ENCODE measurements at places on chromosomes 3 and 15.

DNA sequence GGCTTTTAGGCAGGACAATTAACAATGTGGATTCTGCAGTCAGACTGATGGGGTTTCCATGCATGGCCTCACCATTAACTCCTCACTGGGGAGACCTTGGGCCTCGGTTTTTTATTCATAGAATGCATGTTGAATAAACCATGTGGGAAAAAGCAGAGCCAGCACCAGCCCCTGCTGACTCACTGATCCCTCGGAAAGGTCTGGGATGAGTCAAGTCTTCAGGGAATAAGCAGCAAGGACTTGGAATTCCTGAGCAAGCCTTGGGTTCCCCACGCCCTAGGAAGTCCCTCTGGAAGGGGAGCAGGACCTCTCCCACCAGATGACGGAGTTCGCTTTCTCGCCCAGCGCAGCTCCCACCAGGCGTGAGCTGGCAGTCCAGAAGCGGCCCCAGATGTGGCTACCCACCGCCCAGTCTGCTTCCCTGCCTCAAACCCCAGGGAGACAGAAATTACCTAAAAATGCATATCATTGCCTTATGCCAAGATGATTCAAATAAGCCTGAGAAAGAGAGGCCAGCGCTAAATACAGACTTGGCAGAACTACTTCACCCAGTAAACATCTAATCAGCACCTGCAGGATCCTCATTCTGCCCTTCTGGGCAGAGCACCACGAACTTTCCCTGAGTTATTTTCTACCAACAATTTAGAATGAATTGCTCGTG is 45.4 kb downstream of the BTD start:
- no peak for DNase-seq

- DNase-seq = peak; percentile 81
Measured at GRCh38 chr15:89362203-89363101, 27.8 kb upstream of the POLG start.

- DNase-seq = peak; percentile 34
Measured at GRCh38 chr3:153026026-153026425, 136.0 kb upstream of the RAP2B start.

GRCh38 chr3:66602237-66602636 is 101.4 kb upstream of the LRIG1 start:
- DNase-seq = no peak

DNA sequence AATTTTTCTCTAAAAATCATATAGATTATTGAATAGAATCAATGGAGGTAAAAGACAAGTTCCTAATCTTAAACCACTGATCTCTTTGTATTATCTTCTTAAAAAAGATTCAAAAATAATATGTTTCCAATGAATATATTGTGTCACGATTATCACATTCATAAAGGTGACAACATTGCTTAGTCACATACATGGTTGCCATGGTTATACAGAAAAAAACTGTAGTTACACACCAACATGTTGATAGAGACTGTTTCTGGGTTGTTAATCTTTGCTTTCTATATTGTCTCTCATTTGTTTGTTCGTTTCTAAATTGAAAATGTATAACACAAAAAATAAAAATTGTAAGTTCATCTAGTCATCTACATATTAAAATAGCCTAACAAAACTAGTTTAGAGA is 376.0 kb upstream of the ALCAM start:
- no peak for DNase-seq

- no peak for DNase-seq
Measured at GRCh38 chr3:43531835-43532234, 90.0 kb downstream of the ANO10 start.

DNA sequence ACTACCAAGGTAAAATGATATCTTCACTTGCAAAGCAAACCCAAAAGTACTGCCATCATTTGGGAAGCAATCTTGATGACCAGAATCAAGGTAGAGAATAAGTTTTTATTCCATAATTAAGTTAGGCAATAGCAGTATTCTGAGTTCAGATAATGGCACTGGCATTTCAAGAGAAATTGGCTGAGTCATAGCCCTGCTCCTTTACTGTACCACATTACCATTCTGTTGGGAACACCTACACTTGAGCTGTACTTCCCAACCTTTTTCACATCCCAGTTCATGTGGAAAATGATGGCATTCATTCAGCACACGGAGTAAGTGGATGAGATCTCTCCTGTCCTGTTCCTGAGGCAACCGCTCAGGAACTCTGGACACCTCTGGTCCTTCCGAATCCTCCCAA is 311.6 kb upstream of the TPRG1 start:
- no peak for DNase-seq

DNA sequence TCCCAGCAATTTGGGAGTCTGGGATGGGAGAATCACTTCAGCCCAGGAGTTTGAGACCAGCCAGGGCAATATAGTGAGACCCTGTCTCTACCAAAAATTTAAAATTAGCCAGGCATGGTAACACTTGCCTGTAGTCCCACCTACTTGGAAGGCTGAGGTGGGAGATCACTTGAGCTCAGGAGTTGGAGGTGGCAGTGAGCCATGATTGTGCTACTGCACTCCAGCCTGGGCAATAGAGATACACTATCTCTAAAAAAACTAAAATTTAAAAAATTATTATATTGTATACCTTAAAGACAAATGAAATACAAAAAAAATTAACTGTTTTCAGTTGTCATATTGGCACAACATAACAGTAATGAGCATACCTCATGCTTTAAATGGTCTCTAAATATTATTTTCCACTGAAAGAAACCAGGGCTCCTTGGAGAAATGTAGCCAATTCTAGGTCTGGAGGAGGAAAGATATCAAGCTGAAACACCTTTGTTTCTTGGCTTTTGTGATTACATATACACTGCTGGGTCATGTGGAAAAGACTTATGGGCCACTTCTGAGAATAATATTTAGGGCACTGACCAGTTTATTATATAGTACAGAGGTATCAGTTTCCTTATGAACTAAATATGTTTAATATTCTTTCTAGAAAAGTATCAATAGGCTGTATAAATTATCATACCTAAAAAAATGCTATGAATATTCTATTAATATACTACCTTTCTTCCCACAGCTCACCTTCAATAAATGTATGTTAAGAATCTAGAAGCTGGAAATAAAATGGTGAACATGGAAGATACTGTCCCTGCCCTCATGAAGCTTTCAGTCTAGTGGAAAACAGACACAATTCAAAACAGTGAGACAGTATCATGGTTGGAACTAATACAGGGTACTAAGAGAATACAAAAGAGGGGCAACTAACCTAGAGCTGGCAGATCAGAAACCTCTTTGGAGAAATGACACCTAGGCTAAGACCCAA is 119.5 kb downstream of the TMCC1 start:
- DNase-seq = no peak

GRCh38 chr3:38655708-38656300 is 6.3 kb upstream of the SCN5A start:
- peak; percentile 56 for DNase-seq

DNA sequence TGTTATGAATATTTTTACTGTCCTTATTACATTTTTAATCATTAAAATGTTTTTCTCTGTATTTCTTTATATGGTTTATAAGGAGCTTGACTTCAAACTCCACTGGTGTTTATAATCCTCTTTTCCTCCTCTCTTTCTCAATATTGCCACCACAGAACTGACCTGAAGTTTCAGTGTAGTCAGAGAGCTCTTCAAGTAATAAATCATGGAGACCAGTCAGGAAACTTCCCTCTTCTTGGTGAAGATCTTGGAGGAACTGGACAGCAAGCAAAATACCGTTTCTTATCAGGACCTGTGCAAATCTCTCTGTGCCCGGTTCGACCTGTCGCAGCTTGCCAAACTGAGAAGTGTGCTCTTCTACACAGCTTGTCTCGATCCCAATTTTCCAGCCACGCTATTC is 23.8 kb downstream of the MINAR1 start:
- no peak for DNase-seq

GRCh38 chr3:40313975-40314860 is 4.7 kb downstream of the EIF1B start:
- peak; percentile 47 for DNase-seq

DNA sequence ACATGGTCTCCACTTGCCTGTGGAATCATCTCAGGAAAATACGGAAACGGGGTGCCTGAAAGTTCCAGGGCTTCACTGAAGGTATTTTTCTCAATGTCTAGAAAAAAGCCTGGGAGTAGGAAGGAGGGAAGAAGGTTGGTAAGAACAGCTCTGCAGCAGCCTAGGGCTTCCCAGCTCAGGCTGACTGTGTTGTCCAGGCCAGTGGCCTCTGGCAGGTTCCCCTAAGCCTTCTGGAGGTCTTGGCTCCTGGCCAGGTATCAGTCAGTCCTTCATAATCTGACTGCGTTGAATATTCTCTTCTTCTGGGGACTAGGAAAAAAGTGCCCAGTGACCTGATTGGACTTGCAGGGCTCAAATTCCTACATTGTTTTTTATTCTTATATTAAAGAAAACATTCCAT is 38.6 kb downstream of the SSR3 start:
- DNase-seq = no peak

DNA sequence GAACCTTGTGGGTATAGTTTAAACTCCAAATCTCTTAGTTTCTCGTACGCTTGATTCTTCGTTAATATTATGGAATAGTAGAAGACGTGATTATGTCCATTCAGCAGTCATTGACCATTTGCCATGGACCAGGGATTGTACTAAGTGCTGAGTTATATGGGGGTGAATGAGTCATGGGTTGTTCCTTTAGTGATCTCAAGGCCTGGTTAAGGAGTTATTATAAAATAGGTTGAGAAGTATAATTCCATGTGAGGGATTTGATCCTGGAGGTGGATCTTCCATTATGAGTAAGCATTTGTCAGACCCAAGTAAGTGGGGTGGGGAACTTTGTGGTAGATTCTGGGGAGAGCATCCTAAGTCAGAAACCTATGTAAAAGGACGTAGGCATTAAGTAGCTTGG is 15.4 kb downstream of the NR2C2 start:
- DNase-seq = no peak

DNA sequence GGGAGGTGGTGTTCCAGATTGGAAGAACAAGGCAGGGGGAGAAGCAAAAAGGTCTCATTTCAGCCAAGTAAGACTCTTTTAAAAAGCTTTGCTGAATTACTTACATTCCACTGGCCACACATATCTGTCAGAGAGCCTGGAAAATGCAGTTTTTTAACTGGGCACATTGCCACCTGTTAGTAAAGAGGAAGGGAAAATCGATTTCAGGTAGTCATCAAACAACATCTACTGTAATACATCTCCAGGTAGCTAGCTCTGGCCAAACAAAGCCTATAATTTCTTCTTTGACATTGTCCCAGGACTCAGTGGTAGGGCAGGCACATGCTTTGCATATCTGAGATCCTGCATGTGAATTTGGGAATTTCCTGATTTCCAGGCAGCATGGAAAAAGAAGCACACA is 480.7 kb upstream of the SUCLG2 start:
- no peak for DNase-seq

DNA sequence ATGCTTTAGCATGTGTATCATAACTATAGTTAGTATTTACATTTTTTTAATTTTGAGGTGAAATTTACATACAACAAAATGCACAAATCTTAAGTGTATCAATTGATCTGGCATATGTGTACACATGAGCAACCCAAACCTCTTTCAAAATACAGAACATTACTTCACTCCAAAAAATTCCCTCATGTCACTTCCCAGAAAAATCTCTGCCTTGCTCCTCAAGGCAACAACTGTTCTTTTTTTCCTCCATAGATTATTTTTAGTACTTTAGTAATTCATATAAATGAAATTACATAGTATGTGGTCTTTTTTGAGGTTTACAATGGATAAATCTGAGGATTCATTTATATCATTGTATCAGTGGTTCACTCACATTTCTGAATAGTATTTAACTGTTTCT is 84.9 kb downstream of the TRIM42 start:
- no peak for DNase-seq

DNA sequence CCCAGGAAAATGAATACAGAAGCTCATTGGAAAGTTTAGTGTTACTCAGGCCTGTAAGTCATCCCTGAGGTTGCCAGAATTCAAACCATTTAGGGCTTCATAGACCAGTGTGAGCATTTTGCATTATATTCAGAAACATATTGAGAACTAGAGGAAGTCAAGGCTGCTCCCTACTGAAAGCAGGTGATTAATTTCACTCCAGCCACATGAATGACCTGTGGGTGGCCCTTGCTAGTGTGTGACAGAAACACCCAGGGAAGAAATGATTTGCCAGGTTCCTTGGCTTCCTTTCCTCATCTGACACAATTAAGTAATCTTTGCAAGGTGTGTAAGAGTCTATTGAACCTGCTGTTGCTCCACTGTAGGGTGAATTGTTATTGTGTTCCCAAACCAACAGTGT is 61.8 kb downstream of the GAP43 start:
- DNase-seq = no peak

DNA sequence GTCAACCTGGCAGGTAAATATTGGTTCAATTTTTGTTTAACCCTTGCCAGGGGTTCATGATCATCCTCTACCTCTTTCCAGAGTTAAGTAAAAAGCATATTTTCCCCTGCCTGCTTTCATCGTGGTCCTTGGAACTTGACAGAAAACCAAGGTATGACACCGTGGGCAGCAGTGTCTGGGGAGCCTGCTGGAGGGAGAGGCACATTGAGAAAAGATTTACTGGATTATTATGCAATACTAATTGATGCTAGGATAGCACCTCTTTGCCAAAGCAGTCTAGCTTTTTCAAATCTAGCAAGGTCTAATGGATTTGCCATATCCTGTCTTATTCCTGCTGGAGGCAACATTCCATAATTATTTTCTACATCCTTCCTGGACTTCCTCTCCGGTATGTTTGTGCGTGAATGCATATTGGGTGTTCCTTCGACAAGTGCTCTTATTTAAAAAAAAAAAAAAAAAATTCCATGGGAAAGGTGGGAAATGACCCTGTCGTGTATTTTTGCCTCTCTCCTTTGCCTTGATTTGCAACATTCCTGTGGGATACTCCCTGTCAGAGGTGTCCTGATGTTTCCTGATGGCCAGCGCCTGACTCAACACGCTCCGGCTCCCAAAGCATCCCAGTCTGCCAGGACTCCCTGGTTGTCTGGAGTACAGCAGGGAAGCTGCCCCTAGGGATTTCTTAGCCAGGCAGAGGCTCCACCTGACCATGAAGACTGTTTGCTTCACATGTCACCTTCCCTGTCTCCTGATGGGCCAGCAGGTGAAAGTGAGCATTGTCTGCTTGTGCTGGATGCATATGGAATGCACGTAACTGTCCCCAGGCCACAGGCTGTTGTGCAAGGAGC is 6.3 kb downstream of the BHLHE40 start:
- peak; percentile 10 for DNase-seq

- no peak for DNase-seq
Measured at GRCh38 chr15:27091270-27091940, 120.4 kb downstream of the GABRG3 start.

DNA sequence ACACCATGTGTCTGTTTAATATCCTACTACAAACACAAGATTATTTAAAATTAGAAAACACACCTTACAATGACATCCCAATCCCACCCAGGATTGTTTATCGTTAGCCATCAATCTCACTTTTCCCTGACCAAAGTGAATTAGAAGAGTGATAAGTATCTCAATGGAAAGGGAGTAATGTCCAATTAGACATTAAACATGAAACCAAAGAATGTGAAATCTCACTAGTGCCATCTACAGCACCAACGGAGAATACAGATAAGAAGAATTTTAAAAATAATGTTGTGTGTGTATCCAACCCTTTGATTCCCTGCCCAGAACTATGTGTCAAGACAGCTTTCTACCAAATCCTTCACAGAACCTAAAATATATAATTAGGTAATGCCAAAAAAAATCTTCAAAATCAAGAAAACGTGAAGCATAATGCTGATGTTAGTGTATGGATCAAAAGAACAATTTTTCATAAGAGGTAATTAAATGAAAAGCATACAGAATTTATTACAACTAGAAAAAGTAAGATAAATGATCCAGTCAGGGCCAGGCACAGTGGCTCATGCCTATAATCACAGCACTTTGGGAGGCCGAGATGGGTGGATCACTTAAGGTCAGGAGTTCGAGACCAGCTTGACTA is 64.2 kb downstream of the SCAPER start:
- DNase-seq = peak; percentile 46

GRCh38 chr15:64141798-64142512 is 9.6 kb upstream of the SNX22 start:
- DNase-seq = no peak
